Tongue (tissue), 3 donors: ENCODE measurements at places on chromosomes 2 and 18.

DNA sequence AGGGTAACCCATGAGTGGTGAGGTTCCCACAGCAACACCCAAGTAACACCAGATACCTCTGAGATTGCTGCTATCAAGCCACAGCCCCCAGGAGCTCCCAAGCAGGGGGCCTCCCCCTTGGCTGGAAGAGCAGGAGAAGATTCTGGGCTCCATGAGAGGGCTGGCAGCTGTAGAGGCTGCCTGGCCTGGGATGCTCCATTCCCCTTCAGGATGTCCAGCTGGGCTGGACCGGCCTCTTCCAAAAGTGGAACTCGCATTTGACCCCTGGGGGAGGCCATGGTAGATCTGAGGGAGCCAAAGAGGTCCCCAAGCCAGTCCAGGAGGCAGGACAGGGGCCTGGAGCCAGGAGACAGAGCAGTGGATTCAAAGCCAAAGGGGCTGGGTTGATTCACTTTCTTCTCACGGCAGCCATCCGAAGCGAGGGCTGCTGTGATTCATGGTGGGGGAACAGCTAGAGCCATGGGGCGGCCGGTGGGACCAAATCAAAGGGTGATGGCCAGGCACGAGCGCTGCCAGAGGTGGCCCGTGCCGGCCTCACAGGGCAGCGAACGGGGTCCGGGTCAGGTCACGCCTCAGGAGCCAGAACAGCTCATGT is 95.3 kb upstream of the ID2 start:
- DNase-seq: no peak

DNA sequence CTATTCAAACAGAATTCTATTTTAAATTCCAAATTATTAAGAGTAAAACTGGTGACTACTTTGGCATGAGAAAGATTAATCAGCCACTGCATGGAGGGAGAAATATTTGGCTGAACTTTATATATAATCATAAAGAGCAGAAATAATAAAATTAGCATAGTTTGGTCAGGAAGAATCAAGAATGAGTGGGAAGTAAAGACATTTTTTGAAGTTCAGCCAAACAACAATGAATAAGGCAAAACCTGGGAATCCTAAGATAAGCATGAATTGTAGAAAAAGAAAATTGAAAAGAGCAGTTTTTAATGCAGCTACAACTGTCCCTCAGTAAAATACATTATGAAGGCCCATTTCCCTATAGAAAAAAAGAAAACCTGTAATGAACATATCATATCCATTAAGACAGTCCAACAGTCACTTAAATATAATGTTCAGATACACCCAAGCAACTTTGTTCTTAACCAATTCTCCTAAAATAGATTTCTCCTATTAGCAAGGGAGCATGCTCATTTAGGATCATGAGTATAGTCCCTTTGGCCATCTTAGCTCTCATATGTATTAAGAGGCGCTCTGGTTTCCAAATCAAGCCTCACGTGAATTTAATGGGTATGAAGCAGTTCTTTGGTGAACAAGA is 6.5 kb downstream of the TMEM17 start:
- no peak for DNase-seq

DNA sequence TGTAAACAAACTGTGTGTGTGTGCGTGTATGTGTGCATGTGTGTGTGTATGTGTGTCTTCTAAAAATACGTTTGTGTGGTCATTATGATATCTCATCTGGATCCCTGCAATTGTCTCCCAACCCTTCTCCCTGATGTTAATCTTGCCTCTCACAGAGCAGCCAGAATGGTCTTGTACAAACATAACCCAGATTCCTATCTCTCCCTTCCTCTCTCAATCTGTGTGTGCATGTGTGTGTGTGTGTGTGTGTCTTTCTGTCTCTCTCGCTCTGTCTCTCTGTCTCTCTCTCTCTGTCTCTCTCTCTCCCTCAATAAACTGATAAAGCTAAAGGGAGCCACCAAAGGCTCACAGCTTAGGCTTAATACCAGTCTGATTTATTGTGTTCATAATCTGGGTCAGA is 210.8 kb downstream of the PAX3 start:
- DNase-seq: no peak

DNA sequence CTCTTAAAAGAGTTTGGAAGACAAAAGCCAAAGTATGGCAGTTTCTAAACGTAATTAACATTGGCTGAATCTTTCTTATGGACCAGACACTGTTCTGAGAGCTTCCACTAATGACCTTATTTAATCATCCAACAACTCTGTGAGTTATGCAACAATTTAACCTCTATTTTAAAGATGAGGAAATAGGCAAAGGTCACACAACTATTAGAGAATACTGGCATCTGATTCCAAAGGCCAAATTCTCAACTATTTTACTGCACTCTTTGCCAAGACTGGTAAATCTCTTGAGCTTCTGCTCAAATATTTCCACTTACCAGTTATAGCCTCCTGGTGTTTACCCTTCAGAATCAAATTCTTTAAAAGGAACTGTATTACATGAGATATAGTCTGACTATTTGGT is 42.1 kb upstream of the ERMN start:
- no peak for DNase-seq

GRCh38 chr2:36492216-36492945 is 105.6 kb downstream of the FEZ2 start:
- no peak for DNase-seq

DNA sequence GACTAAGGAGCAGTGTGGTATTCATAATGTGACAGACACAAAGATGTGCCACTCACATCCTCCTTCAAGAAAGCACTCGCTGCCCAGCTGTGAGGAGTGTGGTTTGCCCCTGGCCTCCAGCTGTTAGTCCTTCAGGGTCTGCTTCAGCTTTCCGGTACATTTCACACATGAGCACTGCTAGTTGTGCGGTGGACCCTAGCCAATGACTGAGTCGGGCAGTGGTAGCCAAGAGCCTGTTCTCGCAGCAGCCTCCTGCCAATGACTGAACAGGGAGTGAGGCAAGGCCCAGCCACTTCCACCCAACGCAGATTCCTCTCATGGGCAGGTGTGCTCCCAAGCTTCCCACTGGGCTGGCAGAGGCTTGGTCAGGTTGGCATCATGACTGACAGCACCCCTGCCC is 254.3 kb downstream of the RBM43 start:
- peak; percentile 84 for DNase-seq

DNA sequence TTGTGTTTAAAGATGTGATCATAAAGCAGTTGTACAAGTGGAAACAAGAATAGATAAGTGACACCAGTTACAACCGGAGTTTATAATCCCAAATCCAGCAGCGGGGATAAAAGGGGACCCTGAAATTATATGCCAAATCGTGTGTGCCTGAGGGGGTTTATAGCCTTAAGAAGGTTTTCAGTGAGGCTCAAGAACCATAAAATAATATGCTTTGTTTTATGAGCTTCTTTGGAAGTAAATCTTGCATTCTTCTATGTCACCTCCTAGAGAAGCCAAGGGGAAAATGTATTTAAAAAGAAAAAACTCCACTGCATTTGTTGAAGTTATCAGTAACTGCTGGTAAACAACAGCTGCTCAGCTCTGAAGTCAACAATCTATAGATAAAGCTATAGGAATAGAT is 25.8 kb upstream of the MAP3K20 start:
- no peak for DNase-seq

GRCh38 chr18:49464718-49465598 is 4.5 kb upstream of the DYM start:
- no peak for DNase-seq

GRCh38 chr2:138218397-138218796 is 254.1 kb downstream of the HNMT start:
- no peak for DNase-seq

- no peak for DNase-seq
Measured at GRCh38 chr18:63975628-63976027, 5.7 kb downstream of the SERPINB8 start.

- no peak for DNase-seq
Measured at GRCh38 chr2:136255648-136256461, 137.9 kb upstream of the CXCR4 start.

- no peak for DNase-seq
Measured at GRCh38 chr2:33160191-33160590, 213.4 kb downstream of the LTBP1 start.

- DNase-seq: no peak
Measured at GRCh38 chr2:145623136-145623535, 1103.2 kb upstream of the ZEB2 start.

DNA sequence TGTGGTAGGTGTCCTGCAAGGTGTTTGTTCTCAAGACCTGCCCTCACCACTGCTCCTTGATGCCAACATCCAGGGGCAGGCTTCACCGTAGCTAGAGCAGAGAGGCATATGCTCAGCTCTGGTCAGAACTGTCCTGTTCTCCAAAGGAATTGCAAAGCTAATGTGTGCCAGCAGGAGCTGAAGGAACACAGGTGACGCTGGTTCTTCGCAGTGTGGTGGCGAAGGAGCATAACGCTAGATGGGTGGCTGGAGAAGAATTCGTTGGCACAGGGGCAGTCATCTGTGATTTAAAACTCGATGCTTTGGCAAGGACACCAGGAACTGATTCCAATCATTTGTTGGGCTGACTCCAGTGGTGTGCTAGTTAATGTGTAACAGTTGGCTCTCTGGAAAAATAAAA is 11.4 kb upstream of the PER2 start:
- DNase-seq: peak; percentile 51

GRCh38 chr18:3832025-3832638 is 382.2 kb downstream of the TGIF1 start:
- no peak for DNase-seq

- DNase-seq: no peak
Measured at GRCh38 chr2:197943731-197944130, 139.3 kb downstream of the PLCL1 start.

DNA sequence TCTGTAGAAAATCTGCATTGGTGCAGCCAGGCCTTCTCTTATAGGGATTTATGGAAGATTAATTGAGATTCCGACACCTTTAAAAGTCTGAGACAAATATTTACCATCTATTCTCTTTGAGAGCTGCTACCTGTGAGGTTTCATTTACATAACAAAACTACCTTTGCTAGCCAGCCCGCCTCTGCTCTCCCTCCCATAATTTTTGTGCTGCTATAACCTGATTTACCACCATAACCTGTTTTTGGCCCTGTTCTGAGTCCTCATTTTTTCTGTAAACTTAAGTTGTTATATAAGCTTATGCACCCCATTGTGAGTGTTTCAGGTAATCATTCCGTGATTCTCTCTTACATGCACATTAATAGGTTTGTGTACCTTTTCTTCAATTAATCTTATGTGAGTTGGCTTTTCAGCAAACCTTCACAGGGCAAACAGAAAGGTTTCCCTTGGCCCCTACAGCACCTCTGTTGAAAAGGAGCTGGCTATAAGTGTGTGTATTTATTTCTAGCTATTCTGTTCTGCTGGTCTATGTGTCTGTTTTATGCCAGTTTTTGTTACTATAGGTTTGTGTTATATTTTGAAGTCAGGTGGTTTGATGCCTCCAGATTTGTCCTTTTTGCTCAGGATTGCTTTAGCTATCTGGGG is 114.9 kb upstream of the XIRP2 start:
- peak; percentile 45 for DNase-seq

DNA sequence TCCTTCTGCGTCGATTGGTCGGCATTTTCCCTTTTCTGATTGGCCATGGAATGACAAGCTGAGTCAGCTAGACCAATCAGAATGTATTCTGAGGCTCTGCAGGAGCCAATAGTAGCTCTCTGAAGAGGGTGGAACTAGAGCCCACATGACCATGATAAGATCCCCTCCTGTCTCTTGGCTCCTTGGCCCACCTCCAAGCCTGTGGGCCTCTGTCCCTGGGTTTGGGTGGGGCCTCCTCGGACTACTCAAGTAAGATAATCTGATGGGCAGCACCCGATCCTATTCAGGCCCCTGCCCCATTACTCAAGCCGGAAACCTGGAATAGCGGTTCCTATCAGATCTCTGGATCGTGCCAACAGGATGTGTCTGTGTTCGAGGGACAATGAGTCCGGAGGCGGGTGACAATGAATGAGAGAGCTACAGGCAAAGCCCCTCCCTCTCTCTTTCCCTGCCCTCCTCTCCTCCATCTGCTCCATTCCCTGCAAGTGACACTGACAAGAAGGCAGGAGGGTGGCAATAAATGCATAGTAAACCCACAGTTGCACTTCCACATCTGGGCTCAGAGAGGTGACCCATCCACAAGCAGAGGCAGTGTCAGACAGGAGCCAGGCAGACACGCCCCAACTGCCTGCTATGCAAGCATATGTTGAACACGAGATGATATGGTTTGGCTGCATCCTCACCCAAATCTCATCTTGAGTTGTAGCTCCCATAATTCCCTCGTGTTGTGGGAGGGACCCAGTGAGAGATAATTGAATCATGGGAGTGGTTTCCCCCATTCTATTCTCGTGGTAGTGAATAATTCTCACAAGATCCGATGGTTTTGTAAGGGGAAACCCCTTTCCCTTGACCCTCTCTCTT is 114.7 kb downstream of the TNS1 start:
- no peak for DNase-seq

GRCh38 chr2:6866275-6866671 is 566 bp upstream of the CMPK2 start:
- peak; percentile 63 for DNase-seq

- DNase-seq: no peak
Measured at GRCh38 chr18:42178376-42179080, 223.5 kb downstream of the PIK3C3 start.

DNA sequence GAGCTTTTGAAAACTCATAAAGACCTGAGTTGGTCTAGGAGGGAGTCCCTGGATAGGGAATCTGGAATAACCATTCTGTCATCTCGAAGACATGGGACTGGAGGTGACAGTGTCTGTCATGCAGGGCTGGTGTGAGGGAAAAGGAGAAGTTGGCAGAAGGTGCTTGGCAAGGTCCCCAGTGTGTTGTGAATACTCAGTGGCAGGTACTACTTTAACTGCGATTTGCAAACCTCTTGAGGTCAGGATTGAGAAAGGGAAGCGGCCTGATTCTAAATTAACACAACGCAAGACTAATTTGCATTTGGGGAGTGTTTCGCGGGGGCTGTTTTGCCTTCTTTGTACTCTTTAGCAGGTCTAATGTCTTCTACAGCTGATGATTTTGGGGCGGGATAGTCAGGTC is 77.0 kb upstream of the TMEM200C start:
- DNase-seq: no peak

- DNase-seq: no peak
Measured at GRCh38 chr18:45284851-45285250, 330.4 kb upstream of the SLC14A2 start.

DNA sequence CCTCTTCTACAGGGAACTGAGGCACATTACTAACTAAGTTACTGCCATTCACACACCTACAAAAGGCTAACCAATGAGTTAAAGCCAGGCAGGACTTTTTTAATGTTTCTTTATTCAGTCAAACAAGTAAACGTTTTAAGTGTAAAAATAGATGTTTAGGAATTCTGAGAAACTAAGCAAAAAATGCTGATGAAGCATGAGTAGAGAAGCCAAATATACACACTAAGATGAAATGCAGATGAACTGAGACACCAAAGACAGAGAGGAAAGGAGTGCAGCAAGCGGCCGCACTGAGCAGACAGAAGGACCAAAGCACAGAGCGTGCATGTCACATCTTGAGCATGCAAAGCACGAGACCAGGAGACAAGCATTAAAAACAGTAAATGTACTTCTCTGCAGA is 17.9 kb downstream of the L3MBTL4 start:
- no peak for DNase-seq
